ENCODE measurements at places on chromosomes 16 and 17.

- no peak for DNase-seq
Measured at GRCh38 chr16:83005653-83006160, 378.9 kb downstream of the CDH13 start.

DNA sequence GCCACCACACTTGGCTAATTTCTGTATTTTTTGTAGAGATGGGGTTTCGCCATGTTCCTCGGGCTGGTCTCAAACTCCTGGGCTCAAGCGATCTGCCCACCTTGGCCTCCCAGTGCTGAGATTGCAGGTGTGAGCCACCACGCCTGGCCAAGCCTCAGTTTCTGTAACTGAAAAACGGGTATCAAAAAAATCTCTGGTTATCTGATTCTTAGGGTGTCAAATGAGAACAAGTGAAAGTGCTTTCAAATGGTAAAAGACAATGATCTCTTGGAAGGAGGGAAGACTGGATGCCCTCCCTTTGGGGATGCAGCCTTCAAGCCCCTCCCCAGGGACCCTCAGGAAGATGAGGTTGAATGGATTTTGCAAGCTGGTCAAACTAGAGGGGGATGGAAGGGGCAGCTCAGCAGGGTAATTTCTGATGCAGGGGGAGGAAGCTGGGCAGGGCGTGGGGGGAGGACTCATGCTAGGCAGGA, 22.3 kb downstream of the ARHGAP23 start:
- DNase-seq, result no peak

DNA sequence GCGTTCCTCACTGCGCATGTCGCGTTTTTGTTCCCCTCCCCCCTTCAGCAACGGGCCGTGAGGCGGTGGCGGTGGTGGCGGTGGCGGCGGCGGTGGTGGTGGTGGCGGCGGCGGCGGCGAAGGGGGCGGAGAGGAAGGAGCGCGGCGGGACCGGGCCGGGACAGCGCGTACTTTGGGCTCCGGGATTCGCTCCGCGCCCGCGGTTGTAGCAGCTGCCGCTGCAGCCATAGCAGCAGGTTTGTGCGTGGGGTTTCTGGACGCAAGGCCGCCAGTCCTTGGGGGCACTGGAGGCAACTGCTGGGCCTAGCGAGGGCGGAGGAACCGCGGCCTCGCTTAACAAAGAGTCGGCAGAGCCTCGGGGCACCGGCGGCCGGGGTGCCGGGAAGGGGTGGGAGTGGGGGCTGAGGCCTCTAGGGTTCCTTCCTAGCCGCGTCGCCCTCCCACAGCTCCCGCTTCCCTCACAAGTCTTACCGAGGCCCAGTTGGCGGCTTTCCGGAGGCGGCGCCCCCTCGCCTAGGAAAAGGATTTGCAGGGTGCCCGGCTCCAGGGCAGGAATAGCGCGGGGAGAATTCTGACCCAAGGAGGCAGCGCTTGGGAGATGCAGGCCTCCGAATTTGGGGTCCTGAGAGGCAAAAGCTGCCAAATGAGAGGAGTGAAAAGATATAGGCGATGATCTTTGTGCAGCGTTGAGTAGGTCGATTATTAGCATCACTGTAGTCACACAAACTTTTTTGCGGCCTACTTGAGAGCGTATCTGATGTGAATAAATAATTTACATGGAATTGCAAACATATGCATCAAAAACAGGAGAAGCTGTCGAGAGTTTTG, at the start of gene DDX42:
Gene DDX42 (plus strand): TSS at position 30 of the 828 bp plus-strand sequence. CDS start 12,880 bp downstream, outside the sequence.
- DNase-seq, result peak; percentile 89

DNA sequence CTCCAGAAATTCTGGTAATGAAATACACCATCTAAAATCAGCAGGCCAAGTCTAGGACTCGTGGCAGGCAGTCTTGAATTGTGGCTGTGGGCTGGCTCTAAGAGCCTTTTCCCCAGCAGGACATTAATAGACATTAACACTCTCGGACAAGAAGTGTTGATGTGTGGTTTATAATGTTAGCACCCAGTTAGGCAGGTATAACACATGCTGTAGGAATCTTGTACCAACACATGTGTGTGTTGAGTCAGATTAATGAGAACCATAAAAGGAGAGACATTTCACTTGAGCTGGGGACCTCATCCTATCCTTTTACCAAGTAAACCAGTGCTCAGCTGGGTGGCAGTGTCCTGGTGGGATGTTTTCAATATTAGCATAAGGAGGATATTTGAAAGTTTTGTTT, 264.5 kb downstream of the FTO start:
- DNase-seq, result no peak

GRCh38 chr16:11650641-11651591, 17.3 kb upstream of the SNN start:
- DNase-seq, result no peak

DNA sequence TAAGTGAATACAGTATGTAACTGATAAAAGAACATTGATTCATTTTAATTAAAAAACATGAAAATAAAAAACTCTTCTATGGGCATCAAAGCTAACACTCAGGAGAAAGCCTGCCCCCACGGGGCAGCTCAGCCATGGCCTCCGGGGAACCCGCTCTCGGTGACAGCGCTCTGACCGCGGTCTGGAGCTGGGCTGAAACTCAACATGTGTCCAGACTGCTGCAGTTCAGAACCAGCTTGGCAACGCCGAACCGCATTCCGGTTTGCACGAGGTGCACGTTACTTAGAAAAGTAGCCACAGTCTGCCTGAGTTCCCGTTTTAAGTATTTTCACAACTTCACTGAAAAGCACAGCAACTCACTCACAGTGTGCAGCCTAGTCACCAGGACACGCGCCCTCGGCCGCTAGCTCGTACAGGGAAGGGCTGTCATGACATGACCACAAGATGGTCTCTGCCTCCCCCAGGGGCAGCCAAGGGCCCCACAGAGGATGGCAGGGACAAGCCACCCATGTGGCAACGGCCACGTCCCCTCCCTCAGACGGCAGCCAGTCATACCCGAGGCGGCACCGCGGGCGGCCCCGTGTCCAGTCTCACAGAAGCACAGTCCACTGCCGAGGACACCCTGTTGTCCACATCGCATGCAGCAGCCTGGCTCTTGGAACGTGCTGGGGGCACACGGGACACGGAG, 77.1 kb upstream of the METRNL start:
- no peak for DNase-seq

GRCh38 chr16:11310997-11311561, 29.9 kb upstream of the PRM1 start:
- DNase-seq, result no peak

DNA sequence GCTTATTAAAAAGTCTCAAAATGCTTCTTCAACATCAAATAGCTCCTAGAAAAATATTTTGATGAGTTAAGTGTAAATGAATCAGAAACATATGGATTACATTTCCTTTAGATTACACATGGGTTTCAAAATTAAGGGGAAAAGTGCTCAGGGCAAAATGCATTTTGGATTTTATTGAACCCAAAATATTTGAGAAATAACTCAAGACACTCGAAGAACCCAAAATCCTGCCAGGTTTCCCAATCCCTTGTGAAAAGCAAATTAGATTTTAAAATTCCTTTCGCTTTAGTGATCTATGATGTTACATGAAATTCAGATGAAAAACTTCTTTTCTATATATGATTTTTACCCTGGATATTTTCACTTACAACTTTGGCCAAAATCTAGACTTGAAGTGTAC, 847.4 kb upstream of the SOX9 start:
- DNase-seq, result no peak

DNA sequence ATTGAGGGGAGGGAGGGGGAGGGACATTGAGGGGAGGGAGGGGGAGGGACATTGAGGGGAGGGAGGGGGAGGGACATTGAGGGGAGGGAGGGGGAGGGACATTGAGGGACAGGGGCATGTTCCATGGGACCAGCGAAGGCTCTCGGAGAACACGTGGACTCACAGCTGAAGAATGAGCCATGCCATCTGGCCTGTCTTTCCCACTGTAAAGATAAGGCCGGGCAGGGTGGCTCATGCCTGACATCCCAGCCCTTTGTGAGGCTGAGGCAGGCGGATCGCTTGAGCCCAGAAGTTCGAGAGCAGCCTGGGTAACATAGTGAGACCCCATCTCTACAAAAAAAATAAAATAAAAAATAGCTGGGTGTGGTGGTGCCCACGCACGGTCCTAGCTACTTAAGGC, 32.5 kb downstream of the RPH3AL start:
- DNase-seq, result no peak

DNA sequence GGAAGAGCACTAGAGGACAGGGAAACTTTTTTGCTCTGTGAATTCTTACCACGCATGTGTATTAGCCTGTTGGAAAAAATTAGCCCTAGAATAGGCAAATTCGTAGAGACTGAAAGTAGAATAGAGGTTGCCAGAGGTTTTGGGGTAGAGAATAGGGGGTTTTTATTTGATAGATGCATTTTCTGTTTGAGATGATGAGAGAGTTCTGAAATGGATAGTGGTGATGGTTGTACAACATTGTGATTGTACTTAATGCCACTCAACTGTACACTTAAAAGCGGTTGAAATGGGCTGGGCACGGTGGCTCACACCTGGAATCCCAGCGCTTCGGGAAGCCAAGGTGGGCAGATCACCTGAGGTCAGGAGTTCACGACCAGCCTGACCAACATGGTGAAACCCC, 8.0 kb upstream of the DOC2B start:
- no peak for DNase-seq

- no peak for DNase-seq
Measured at GRCh38 chr17:61097781-61098180, 301.9 kb upstream of the TBX2 start.

DNA sequence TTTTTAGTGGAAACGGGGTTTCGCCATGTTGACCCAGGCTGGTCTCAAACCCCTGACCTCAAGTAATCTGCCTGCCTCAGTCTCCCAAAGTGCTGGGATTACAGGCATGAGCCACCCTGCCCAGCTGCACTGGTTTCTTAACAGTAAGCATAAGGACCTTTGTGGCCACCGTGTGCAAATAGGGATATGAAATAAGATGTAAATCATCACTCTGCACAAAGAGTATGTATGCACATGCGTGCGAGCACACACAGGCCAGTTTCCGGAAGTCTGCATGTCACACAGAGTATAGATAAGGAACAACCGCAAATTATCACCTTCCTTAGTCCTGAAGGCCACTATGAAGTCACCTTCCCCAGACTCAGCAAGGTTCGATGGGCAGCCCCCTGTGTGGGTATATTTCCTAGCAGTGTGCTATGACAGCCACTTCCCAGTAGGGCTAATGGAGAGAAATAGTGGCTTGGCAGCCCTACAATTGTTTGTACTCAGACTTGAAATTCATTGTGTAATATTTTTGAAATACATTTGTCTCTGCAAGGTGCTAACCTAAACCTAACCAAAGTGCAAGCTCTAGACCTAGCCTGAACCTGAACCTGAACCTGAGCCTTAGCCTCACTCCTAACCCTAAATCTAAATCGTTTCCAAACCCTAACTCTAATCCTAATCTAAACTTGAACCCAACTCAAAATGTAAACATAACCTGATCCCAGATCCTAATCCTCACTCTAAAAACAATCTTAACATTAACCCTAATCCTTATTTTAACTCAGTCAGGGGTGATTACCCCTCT, 48.4 kb upstream of the SKAP1 start:
- DNase-seq, result no peak

GRCh38 chr16:67893743-67894399, 817 bp downstream of the PSKH1 start:
- DNase-seq, result no peak

GRCh38 chr17:32517982-32518381, 31.2 kb downstream of the CDK5R1 start:
- no peak for DNase-seq

DNA sequence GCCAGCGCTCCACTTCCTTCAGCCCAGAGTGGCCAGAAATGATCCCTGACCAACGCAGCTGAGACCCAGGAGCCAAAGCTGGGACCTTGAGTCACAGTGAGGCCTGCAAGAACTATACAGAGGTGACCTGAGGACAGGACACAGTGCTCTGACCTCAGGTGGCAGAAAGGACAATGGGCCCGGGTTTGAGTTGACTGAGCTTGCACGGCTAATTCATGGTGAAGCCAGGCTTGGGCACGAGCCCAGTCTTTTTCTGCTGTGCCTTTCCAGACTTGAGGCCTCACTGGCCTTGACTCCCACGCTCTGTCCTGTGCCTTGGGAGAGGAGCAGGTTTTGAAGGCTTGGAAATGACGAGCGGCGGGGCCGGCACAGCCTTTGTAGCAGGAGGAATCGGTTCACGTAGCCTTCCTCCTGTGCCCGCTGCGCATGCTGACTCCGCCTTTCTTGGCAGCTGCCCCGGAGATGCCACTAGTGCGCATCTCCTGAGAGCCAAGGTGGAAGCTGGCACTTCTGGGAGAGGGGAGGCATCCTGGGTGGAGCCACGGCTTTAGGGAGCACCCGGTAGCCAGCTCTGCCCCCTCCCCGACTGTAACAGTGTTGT, 34.9 kb downstream of the NDEL1 start:
- no peak for DNase-seq

GRCh38 chr16:49011901-49012300, 269.7 kb downstream of the CBLN1 start:
- no peak for DNase-seq

GRCh38 chr17:76237859-76238313, 2.4 kb downstream of the RNF157 start:
- no peak for DNase-seq

DNA sequence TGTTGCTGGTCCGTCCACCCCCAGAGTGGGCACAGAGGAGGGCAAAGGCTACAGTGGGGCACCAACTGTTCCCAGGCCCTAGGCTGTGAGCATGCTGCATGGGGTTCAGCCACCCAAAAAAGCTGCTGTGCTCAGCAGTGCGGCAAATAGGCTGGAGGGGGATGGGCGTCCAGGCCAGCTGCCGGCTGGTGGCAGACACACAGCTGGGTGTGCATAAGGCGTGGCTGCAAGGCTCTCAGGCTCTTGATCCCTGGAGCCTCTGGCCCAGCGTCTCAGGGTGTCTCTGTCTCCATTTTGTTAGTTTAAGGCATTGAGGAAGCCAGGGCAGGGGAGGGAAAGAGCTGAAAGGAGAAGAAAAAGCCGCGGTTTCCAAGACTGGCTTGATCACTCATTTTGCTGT, 8.8 kb downstream of the RPL19 start:
- no peak for DNase-seq

GRCh38 chr17:7437950-7438614, 1.2 kb upstream of the FGF11 start:
- DNase-seq, result no peak

DNA sequence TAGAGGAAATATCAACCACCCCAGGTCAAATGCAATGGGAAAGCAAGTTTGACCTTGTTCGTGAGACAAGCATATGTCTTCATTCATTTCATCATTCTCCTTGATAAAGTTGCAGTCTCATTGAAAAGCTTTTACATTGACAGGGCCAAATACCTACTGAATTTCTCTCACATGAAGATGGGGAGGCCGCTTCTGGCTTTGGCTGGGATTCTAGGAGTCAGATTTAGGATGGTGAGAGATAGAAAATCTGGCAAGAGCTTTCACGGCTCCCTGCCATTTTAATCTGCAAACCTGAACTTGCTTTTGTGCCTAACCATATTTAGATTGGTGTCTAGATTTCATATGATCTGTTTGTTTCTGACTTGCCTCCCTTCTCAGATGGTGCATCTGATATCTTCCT, 88.0 kb downstream of the TMEM100 start:
- no peak for DNase-seq

- DNase-seq, result no peak
Measured at GRCh38 chr17:46741122-46741730, 77.3 kb downstream of the WNT3 start.

- DNase-seq, result no peak
Measured at GRCh38 chr17:8053600-8053999, 14.7 kb downstream of the ALOX15B start.
